ENCODE measurements at places on chromosomes 12 and 14. TPM values are rescaled to one million over a fixed set of nuclear protein-coding genes. Genes with fewer than 3 reads are reported as not detected.

DNA sequence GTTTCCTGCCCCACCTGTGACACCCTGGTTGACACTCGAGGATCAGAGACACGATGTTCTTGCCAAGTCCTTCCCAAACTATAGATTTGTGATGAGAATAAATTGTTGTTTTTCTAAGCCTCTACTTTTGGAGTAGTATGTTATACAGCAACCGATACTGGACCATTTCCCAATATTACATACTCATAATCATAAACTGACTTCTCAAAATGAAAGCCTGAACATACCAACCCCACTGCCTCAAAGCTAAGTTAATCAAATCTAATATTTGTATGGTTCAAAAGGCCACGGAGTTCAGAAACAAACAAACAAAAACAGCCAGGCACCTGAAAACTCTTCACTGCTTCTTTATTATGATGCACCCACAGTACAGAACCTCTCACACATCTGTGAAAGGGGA is 52.3 kb upstream of the GPHB5 start:
- no peak for DNase-seq

The PPP4R4 gene
- 0.27 TPM for polyA plus RNA-seq

The TMCC3 gene
- 1.7 TPM for polyA plus RNA-seq

DNA sequence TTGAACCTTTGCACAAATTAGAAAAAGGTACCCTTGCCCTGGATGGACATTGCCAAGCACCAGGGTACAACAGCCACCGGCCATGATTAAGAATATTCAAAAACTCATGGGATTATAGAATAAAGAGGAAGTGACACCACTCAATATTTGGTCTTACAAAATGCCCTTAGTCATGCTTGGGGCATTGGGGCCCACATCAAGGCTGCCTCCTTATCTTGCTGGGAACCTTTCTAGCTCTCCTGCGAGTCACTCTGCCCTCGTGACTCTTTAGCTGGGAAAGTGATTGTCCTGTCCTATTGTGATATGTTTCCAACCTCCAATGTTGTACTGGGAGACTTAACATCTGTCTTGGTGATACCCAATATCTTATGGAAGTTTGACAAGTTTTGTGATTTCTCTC is 57.8 kb downstream of the GTF2A1 start:
- DNase-seq = no peak

- DNase-seq = no peak
These were observed 137.6 kb downstream of the GRIN2B start for GRCh38 chr12:13843841-13844240.

DNA sequence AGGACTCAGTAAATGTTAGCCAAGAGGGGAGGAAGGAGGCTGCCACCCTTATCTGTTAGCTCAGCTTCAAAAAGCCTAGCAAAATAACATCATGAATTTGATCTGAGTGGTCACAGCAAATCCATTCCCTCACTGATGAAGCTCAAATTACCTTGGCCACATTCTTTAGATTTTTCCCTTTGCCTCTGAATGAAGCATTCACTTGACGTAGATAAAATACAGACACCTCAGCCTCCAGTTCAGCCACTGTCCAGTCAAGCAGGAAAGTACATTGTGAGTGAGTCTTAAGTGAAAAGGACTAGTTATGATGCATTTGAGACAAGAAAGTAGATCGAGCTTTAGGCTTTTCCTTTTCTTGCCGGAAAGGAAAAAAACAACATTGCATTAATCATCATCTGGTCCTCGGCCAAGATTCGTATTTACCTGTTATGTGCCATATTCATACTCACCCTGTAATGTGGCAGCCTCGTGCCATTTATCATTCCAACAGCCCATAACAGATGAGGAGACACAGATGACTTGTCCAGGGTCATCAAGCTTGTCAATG is 146.5 kb downstream of the ETV6 start:
- DNase-seq = no peak

GRCh38 chr14:87491816-87492215 is 501.2 kb downstream of the GALC start:
- no peak for DNase-seq

GRCh38 chr14:51202914-51203665 is 37.0 kb upstream of the TMX1 start:
- DNase-seq = no peak

The LRIG3 gene
- 3.0 TPM for polyA plus RNA-seq

DNA sequence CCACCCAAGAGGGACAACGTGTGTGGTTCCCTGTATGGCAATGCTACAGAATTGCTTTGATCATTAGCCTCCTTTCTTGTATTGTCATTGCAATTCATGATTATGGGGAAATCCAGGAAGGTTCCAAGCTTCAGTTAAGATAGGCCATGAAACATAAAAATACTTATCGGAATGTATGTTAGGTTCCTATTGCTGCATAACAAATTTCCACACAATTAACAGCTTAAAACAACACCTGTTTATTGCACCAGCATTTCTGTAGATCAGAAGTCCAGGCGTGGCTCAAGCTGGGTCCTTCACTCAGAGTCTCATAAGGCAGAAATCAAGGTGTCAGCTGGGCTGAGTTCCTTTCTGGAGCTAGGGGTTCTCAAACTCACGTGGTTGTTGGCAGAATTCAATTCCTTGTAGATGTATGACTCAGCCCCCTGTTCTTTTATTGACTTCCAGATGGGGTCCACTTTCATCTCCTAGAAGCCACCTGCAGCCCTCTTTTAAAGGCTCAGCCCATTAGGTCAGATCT is 365.6 kb upstream of the TMPO start:
- no peak for DNase-seq

The SLC35F4 gene
- polyA plus RNA-seq = not detected

- DNase-seq = no peak
These were observed 128.6 kb upstream of the PLEKHG7 start for GRCh38 chr12:92574051-92574783.

The SERPINA10 gene
- not detected for polyA plus RNA-seq
